ENCODE measurements at places on chromosomes 11 and 22.

GRCh38 chr11:105149477-105149876 is 9.9 kb upstream of the CARD18 start:
- no peak for DNase-seq

DNA sequence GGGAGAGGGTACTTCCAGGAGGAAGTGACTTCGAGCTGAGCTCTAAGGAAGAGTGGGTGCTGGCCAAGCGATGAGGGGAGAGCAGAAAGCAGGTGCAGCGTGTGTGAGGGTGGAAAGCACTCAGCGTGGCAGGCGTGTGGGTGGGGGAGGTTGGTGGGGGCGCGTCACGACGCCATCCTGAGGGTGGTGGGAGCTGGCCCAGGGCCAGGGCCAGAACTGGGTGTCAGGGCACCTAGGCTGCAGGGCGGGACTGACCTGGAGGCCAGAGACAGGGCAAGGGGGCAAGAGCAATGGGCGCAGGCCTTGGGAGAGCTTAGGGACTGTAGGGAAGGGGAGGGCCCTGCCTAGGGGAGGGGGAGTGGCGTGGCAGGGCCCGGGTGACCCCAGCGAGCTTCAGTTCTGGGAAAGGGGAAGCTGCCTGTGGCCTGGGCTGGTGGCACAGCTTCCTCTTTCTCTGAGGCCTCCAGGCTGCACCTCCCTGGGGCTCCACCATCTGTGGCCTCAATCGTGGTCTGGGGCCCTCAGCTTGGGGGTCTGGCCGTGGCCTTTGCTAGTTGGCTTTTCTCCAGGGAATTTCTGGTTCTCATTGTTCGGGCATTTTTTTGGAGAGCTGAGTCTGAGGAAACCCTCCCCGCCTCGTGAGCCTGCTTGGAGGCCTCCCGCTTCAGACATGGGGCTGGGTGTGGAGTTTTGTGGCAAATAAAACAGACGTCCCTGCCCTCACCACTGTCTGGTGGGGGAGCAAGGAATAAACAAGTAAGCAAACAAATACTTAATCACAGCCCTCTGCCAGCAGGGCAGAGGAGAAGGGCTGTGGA is 8.9 kb downstream of the RELT start:
- DNase-seq, result no peak

- DNase-seq, result no peak
Measured at GRCh38 chr11:111018566-111018965, 227.0 kb upstream of the POU2AF2 start.

DNA sequence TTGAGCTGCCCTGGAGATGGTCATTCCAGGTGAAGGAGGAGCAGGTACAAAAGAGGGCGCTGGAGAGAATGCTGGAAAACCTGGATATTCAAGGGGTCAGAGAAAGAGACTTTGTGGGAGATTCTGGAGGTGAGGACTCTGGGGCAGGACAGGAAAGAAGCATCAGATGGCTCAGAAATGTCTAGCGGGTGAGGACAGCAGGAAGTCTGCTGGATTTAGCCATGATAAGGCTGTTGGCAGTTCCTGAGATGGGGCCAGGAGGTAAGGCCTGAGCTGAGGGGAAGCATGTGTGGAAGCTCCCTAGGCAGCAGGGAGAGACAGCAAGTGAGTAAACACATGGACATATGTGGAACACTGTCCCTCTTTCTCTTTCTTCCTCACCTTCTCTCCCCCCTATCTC is 1.5 kb downstream of the UPB1 start:
- DNase-seq, result no peak

DNA sequence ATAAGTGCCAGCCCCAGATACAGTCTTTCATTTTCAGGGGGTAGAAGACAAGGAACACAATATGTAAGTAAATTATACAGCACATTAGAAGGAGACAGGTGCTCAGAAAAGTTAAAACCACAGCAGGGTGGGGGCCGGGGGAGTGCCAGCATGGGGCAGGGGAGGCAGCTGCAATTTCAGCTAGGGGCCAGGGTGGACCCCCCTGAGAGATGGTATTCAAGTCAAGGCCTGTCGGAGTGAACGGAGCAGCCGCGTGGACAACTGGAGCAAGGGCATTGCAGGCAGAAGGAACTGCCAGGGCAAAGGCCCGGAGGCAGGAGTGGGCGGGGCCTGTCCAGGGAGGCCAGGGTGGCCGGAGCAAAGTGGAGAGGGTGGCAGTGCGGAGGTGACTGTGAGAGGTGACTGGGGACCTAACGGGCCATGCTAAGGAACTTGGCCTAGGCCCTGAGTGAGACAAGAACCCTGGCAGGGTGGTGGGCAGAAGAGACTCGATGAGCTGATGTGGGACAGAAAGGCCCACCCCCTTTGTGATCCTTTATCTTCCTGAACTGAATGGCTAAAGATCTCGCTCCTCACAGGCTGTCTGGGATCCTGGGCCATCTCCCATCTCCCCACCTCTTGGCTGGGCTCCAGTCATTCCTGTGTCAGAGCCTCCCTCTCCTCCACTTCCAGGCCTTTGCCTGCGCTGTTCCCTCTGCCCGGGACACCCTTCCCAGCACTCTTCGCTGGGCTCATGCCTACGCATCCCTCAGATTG is 22.4 kb upstream of the FLRT1 start:
- DNase-seq, result no peak

DNA sequence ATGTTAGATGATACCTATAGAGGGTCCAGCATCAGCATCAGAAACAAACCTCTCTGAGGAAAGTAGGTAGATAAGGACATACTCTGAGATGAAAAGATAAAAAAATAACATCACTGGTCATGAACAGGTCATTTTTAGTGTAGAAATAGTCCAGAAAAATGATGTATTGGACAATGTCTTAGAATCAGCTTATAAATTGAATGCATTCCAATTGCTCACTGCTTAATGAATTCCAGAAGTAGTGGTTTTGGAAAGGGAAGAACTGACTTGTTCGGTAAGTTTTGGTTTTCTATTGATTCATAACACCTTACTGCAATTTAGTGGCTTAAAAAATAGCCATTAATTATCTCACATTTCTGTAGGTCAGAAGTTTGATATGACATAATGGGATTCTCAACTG is 929.5 kb upstream of the CCDC90B start:
- DNase-seq, result no peak

DNA sequence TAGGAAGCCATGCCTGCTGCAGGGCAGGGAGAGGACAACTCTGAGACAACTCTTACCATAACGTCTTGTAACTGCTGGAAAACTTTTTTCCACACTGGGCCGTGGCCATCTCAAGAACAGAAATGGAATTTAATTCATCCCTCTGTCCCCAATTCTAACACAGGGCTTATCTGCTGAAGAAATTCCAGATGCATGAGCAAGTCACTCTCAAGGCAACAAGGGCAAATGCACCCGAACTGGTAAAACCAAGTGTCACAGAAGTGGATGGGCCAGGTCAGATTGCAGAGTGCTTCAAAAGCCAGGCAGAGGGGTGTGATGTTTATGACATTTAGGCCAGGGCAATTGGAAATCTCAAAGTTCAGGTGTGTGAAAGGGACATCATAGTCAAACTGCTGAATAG is 7.4 kb downstream of the SMPD1 start:
- no peak for DNase-seq

GRCh38 chr11:30801357-30801756 is 215.2 kb upstream of the MPPED2 start:
- no peak for DNase-seq

DNA sequence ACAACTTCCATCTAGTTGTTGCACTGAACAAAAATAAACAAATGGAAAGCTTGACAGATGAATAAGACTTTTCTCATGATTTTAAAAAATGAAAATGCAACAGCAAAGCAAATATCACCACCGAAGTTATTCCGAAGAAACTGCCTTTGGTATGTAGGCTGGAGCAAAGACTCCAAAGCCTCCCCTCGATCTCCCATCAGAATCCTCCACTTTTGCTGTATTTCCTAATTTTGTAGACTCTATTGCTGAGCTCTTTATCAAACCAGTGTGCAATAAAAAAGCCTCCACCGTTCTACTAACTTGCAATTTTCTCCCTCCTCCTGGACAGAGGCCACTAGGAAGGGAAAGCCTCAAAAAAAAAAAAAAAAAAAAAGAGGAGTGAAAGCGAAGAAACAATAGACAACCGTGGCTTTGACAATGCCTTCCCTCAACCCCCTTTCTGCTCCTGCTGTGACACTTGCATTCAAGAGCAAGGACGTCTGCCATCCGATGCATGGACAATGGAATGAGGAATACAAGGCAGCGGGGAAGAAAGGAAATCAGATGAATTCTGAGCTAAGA is 190.9 kb upstream of the BLID start:
- no peak for DNase-seq

DNA sequence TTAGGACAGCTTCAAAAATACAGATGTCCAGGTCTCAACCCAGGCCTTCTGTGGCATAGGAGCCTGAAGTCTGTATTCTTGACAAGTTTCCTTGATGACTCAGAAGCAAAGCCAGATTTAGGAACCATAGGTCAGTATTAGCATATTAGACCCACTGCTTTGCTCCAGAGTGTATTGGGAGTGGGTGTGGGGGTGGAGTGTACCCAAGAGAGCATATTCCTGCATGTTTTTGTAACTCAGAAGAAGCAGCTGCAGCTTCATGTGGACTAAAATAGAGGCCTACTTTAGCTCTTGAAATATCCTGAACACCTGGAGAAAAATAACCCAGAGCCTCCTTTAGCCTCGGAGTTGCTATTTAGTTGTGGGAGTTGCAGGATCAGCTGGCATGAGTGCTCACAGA is 106.7 kb downstream of the CCDC81 start:
- DNase-seq, result no peak

- DNase-seq, result no peak
Measured at GRCh38 chr11:34198523-34198922, 93.1 kb downstream of the NAT10 start.

GRCh38 chr11:85299258-85299942 is 327.7 kb downstream of the DLG2 start:
- DNase-seq, result peak; percentile 42

GRCh38 chr11:97351939-97352338 is 962.1 kb downstream of the JRKL start:
- no peak for DNase-seq

DNA sequence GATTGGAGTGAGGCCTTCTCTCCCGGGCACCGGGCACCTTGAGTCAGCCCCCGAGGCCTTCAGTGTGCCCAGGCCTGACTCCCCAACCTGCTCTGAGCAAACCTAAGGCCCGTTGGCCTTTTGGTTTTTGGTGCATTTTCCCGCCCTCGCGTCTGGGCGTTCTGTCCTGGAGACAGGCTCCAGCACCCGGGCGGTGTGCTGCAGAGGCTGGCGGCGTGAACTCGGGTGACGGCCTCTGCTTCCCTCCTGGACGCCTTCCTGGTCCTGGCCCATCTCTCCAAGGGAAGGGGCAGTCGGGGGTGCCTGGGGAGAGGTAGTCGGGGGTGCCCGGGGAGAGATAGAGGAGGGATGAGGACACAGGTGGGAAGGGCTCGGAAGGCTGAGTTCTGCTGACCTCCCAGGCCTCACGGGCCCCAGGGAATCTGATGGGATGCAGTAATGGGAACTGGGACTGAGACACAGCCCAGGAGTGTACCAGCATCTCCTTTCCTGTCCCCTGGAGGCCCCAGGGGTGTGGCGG is 1326.4 kb downstream of the BRD1 start:
- no peak for DNase-seq

DNA sequence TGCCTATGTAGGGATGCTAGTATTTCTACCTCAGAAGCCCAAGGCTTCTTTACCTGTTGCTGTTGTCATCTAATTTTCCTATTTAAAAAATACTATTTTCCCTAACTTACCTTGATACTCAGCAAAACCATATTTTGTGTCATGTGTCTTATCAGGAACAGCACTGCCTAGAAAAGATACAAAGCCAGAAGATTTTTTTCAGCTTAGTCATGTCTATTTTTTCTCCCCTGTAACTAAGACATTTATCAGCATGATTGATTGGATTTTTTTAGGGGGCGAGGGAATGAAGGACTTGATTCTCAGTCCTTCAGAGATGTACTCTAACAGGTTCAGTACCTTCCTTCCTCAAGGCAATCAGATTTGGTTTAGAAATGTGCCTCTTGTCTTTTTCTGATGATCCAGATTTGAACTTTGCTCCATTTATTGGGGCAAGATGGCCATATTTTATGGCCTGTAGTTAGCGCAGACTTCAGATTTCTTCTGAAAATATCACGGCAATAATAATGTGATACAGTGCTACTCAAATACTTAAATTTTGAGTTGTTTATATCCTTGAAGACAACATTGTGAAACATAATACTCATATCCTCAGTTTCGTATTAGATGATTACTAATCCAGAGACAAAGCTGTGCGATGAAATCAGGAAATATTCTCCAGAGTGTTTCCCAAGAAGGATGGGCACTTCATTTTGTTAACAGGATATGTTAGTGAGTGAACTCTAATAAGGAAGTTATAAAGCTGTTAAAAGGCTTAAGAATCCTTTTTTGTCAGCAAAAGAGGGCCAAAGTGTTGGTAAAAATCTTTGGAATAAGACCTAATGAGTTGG is 3.8 kb upstream of the PIK3IP1 start:
- no peak for DNase-seq

DNA sequence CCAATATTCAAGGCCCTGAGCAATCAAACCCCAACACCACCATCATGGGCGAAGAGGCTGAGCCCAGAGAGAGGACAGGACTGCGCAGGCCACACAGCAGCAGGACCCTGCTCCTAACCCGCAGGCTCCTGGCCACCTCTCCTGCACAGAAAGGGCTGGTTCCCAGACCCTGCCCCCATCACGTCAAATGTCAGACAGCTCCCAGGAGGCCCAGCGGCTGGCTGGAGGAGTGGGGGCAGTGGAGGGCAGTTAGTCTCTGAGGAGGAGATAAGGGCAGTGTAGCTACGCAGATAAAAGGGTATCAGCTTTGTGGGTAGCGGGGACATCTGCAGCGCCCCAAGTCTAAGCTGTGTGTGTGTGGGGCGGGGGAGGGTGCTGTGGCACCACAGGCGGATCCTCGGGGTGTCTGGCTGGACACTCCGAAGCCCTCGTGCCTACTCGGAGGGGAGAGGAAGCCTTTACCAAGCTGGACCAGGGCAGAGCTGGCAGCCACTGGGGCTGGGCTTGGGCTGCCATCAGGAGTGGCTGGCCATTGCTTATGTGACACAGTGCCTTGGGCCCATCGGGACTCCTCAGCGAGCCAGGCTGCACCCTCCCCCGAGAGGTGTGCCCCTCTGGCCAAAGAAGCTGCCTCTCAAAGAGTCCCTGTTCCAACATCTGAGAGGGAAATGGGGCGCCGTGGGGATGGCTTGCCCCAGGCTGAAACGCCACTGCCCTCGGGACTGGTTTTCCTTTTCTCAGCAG is 21.5 kb downstream of the FADS3 start:
- DNase-seq, result no peak

- DNase-seq, result no peak
Measured at GRCh38 chr11:33651990-33652389, 48.6 kb downstream of the C11orf91 start.

Data from epithelial cell of proximal tubule (primary cell).